ENCODE measurements at places on chromosomes 6 and 20. TPM values are rescaled to one million over a fixed set of nuclear protein-coding genes. Genes with fewer than 3 reads are reported as not detected.

TMEM244 gene
- total RNA-seq: not detected

LY6G6D gene
- total RNA-seq: not detected

TSPO2 gene
- not detected for total RNA-seq

FOXF2 gene
- 12.7 TPM for total RNA-seq

RNGTT gene
- total RNA-seq: 21.2 TPM

ARFGAP1 gene
- total RNA-seq: 110 TPM

MAFB gene
- 0.28 TPM for total RNA-seq

PCSK2 gene
- not detected for total RNA-seq

MCM8 gene
- 28.3 TPM for total RNA-seq

ERVFRD-1 gene
- total RNA-seq: not detected

FOXS1 gene
- total RNA-seq: 6.3 TPM

DOK5 gene
- 0.18 TPM for total RNA-seq

IL17F gene
- total RNA-seq: not detected

ZBTB24 gene
- total RNA-seq: 21.5 TPM

ID4 gene
- total RNA-seq: 0.10 TPM

PRL gene
- not detected for total RNA-seq

SYCP2 gene
- 39.7 TPM for total RNA-seq

FGD2 gene
- 0.10 TPM for total RNA-seq

POU3F2 gene
- not detected for total RNA-seq

TMC2 gene
- not detected for total RNA-seq

MANEA gene
- total RNA-seq: 20.1 TPM

C6orf118 gene
- not detected for total RNA-seq

LZTS3 gene
- 5.2 TPM for total RNA-seq

ANKRD66 gene
- not detected for total RNA-seq

TFAP2C gene
- 2.8 TPM for total RNA-seq

SIGLEC1 gene
- 0.03 TPM for total RNA-seq

NUDT3 gene
- 25.9 TPM for total RNA-seq

TRDN gene
- not detected for total RNA-seq

PPIL6 gene
- total RNA-seq: 2.2 TPM

AHI1 gene
- total RNA-seq: 22.3 TPM

PCMT1 gene
- 118 TPM for total RNA-seq

ZC2HC1B gene
- total RNA-seq: not detected

TUBB1 gene
- not detected for total RNA-seq

CCN5 gene
- total RNA-seq: 15.2 TPM

E2F1 gene
- total RNA-seq: 64.2 TPM
